ENCODE measurements at places on chromosomes 16 and 17.

GRCh38 chr17:45229681-45230409, 8.2 kb downstream of the FMNL1 start:
- no peak for DNase-seq

DNA sequence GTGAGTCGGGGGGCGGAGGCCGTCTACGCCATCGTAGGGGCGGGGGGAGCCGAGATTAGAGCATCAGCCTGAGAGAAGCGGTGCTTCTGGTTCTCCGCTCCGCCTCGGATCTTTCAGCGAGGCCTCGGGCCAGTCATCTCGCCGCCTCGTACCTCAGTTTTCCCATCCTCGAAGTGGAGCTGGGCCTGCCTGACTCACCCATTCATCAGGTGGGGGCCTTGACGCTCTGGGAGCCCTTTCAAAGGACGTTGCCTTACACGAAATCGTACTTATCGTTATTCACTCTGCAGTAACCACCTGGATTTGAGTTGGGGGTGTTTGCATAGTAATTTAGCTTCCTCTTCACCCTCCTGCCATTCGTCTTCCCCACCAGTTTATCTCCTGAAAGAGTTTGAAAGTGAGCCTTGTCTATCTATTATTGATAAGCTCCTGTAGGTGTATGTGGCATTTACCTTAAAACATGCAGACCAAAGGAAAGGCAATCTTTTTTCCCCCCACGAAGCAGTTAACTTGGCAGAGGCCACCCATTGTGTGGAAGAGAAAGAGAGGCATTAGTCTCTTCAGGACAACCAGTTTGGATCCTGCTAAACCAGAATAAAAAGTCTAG, 674 bp downstream of the TAF15 start:
- DNase-seq, result no peak

GRCh38 chr17:21240369-21241055, 12.7 kb downstream of the NATD1 start:
- no peak for DNase-seq

DNA sequence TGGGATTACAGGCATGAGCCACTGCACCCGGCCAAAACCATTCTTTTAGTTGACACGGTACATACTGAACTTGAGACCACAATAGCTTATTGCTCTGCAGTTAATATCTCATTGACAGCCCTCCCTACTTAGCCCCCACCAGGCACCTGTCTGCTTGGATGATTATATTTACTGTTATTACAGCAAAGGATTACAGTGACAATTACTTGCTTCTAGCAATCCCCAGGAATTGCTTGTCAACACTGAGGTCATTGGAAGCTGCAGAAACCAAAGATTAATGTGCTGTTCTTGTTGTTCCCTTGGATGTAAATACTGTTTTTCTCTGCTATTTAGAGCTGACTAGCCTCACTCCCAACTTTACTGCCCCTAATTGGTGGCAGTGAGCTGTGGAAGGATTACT, 211.2 kb downstream of the LGALS9B start:
- DNase-seq, result no peak

DNA sequence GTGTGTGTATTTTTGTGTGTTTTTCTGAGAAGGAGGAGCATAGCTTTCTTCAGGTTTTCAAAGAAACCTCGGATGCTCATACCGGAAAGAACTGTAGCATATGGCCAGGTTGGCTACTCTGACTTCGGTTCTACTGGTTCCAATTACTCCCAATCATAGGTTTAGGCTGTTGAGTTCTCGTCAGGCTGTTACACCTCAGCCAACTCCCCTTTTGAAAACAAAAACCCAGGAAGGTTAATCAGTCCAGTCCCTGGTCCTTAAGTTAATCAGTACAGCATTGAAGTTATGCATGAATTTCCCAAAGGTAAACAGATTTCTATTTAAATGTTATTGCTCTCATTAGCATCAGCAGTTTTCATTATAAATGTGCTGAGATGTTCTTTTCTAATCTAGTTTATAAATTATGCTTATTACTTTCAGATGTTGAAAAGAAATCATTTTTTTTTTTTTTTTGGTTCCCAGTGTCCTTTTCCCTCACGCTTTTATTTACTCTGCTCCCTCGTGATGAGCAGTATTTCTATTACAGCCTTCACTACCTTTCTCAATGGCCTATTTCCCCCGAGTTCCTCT, 111.0 kb downstream of the NPIPB5 start:
- DNase-seq, result no peak

DNA sequence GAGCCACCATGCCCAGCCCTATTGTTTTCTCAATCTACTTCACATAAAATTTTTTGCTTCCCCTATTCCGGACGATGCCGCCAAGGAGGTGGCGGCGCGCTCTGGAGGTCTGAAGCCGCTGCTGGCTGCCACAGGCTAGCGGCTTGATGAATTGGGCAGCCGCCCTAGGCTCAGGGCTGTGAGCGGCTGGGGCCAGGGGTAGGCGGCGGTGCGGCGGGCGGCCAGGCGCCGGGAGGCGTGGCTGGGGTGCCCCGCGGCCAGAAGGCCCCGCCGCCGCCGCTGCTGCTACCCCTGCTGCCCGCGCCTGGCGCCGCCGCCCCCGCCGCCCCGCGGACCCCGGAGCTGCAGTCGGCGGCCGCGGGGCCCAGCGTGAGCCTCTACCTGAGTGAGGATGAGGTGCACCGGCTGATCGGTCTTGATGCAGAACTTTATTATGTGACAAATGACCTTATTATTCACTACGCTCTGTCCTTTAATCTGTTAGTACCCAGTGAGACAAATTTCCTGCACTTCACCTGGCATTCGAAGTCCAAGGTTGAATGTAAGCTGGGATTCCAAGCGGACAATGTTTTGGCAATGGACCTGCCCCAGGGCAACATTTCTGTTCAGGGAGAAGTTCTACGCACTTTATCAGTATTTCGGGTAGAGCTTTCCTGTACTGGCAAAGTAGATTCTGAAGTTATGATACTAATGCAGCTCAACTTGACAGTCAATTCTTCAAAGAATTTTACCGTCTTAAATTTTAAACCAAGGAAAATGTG, 41.7 kb downstream of the ANKFY1 start:
- DNase-seq, result no peak

GRCh38 chr17:5707482-5707881, 123.2 kb upstream of the NLRP1 start:
- DNase-seq, result no peak

- no peak for DNase-seq
Observed at GRCh38 chr16:90053902-90054500, 23.1 kb downstream of the PRDM7 start.

- peak; percentile 97 for DNase-seq
Observed at GRCh38 chr16:76345163-76345661, 68.0 kb downstream of the CNTNAP4 start.

DNA sequence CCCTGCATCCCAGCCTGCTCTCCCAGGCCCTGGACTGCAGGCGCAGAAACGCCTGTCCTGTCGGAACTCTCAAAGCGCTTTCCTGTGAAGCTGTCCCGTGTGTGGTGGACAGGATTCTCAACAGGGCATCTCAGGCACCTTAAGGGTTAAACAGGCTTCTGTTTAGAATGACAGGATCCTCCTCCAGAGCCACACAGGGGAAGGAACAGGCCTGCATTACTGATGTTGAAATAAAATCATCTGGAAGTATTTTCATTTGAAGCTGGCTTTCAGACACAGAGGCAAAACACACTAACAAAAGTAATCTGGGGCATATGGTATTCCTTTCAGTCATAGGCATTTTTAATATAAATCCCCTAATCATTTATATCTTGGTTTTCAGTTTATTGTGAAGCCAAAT, 7.4 kb downstream of the HS3ST3A1 start:
- peak; percentile 59 for DNase-seq

DNA sequence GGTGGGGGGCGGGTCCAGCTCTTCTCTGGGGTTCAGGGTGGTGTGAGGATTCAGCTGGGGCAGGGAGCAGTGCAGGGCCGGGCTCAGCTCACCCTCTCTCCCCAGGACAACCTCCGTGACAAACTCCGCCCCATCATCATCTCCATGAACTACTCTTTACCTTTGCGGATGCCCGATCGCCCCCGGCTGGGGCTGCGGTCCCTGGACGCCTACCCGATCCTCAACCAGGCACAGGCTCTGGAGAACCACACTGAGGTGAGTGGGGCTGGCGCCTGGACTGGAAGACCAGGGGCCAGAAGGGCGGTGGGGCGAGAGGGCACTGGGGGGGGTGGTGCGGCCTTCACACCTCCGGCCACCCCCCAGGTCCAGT, 18.9 kb upstream of the PDK2 start:
- DNase-seq, result no peak

- DNase-seq, result peak; percentile 54
Observed at GRCh38 chr17:49180303-49180702, 30.1 kb downstream of the GNGT2 start.
